ENCODE measurements at places on chromosomes 7 and 10.

DNA sequence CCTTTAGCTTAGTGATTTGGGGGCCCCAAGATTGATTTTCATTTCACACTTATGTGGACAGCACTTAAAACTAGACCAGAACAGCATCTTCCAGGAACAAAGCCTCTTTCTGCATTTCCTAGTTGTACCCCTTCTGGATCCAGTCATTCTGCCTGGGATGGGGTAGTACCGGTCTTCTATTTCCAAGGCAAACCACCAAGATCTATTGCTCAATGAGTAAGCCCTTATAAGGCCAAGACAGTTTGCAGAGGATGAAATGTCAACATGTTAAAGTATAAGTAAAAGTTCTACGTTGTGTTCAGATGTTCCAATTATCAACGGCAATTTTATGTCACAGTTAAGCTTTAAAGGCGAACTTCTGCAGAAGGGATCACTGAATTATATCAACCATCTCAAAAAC lies 106.9 kb upstream of the ZNF746 start:
- DNase-seq = no peak

- DNase-seq = no peak
Measured at GRCh38 chr7:150846291-150847115, 5.8 kb upstream of the AOC1 start.

- DNase-seq = no peak
Measured at GRCh38 chr7:141557360-141557759, 6.2 kb downstream of the AGK start.

- no peak for DNase-seq
Measured at GRCh38 chr10:44913350-44914081, 2.4 kb downstream of the TMEM72 start.

DNA sequence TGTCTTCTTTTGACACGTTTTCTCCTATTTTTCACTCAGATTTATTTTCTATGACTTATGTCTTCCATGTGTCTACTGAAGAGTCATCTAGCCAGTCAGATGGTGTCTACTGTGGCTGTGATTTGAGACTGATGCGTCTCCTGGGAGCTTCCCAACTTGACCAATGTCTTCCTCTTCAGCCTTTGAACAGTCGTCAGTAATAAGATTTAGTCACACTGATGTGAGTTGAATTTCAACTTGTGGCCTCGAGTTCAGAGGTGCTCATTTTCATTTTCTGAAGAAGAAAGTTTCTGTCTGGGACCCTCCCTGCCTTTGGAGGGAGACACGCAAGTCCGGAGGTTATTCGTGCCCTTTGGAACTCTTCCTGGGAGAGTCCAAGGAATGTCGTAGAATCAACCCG lies 221.9 kb upstream of the INHBA start:
- DNase-seq = no peak

DNA sequence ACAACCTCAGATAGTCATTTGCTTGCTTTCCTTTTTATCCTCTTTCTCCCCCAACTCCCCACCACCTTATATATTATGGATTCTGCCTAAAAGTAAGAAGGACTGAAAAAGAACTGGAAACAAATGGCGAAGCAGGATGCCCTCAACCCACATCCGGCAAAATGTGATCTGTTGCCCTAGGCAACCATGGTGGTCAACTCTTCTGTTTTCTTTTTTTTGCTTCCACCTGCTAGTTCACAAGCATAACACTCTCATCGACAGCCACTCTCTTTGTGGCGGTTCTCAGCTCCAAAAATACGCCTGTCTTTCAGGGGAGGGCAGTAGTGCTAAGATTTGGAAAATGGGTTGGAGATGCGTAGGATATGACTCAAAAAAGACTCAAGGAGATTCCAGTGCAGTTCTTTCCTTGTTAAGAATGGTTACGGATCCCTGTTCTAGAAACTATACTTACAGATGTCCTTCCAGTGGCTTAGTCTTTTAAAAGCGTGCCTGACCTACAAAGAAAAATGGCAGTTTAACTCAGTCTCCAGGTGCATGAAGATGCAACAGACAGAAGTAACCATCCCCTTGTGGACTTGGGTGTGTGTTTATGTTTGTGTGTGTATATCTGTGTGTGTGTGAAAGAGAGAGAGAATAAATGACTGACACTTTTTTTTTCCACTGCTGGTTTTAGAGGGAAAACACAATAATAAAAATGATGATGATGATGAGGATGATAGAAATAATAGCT lies 10.7 kb downstream of the APBB1IP start:
- peak; percentile 58 for DNase-seq

GRCh38 chr7:142385491-142386340 lies 127.9 kb upstream of the PRSS58 start:
- no peak for DNase-seq

- DNase-seq = no peak
Measured at GRCh38 chr10:23189024-23189423, 3.1 kb upstream of the PTF1A start.

- DNase-seq = no peak
Measured at GRCh38 chr7:55360486-55360885, 4.7 kb upstream of the LANCL2 start.

- DNase-seq = peak; percentile 69
Measured at GRCh38 chr10:132447446-132448247, 50.6 kb downstream of the PWWP2B start.

DNA sequence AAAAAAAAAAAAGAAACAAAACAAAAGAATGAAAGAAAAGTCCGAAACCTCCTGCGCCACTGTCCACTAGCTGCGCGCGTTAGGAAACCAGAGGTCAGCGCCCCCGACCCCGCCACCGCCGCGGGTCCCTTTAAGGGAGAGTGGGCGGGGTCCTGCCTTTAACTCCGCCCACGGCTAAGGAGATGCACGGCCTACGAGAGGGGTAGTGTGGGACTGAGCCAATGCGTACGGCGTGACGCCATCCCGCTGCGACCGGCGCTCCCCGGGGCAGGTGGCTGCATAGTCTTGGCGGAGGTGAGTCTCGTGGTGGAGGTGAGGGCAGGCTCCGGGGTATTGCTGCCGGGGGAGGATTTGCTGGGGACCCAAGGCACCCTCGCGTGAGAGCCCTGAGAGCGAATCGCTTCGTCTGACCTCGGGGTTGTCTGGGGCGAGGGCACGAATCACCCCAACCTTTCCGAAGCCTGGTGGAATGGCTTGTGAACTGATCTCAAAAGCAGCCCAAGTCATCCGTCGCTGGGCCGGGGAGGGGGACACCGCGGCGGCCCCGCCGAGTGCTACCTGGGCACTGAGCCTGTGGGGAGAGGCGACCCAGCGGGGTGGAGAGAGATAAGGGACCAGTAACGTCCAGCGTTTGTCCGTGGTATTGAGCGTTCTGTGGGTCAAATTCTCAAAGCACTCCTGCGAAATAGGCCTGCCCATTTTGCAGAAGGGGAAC lies at the start of gene MRPS17:
MRPS17 (plus strand) TSS at position 241 of the 715 bp plus-strand sequence. CDS start 1,319 bp downstream, outside the sequence.
- DNase-seq = peak; percentile 87

DNA sequence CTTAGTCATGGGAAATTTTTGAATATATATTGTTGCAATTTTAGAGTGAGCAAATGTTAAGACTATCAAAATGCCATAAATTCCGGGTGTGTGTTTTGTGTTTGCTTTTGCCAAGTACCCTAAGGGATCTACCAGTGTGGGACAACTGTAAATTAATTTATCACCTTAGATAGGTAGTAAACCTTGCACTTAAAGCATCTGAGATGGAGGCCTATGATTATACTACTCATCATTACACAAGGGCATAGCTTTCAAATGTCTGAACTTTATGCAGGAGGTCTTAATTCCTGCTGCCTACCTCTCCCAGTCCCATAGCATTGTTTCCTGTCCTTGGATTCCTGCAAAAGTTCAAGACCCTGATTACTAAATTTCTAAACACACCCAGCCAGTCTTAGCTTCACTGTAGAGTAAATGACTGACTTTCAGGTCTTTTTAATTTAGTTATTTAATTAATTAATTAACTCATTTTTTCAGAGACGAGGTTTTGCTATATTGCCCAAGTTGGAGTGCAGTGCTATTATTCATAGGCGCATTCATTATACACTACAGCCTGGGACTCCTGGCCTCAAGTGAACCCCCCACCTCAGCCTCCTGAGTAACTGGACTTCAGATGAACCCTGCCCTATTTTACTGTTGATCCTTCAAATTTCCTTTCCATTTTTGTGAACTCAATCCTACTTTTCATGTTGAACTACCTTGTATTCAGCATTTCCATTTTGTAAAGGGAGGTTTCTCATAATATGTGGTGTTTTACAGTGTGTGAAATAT lies 47.0 kb downstream of the THSD7A start:
- DNase-seq = no peak

DNA sequence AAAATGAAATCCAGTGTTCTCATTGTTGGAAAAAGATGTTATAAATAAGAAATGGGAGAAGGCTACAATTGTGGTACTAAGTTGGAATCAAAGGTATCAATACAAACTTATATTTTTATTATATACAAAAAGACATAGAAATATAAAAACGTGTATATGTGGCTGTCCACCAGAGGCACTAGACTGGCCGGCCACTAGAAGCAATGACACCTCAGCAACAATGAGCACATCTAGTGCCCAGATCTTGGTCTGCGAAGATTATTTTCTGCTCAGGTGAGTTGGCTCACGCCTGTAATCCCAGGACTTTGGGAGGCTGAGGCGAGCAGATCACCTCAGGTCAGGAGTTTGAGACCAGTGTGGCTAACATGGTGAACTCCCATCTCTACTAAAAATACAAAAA lies 21.6 kb downstream of the IDE start:
- DNase-seq = no peak

- no peak for DNase-seq
Measured at GRCh38 chr10:53140506-53140905, 367.9 kb upstream of the MBL2 start.

- no peak for DNase-seq
Measured at GRCh38 chr7:151286148-151286547, 37.7 kb upstream of the SMARCD3 start.

GRCh38 chr10:132422903-132423825 lies 26.2 kb downstream of the PWWP2B start:
- no peak for DNase-seq

GRCh38 chr7:96953676-96954513 lies 51.5 kb upstream of the DLX6 start:
- no peak for DNase-seq

GRCh38 chr7:158133057-158133456 lies 454.6 kb downstream of the PTPRN2 start:
- no peak for DNase-seq

DNA sequence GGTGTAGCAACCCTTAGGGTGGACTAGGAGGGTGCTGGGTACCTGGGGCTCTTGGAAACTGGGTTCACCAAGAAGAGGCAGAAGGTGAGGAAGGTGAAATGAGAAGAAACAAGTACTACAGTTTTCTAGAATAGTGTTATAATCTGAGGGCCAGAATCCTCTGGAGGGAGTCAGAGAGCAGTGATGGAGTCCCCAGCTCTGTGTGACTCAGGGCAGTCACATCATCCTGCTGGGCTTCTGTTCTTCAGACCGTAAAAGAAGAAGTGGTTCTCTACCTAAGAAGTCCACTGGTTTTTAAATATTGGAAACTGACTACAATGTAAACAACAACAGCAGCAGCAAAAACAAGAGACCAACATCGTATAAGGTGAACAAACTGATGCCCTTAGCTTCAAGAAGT lies 197.3 kb downstream of the PRPF18 start:
- no peak for DNase-seq

- no peak for DNase-seq
Measured at GRCh38 chr7:117324960-117325359, 2.1 kb upstream of the WNT2 start.

DNA sequence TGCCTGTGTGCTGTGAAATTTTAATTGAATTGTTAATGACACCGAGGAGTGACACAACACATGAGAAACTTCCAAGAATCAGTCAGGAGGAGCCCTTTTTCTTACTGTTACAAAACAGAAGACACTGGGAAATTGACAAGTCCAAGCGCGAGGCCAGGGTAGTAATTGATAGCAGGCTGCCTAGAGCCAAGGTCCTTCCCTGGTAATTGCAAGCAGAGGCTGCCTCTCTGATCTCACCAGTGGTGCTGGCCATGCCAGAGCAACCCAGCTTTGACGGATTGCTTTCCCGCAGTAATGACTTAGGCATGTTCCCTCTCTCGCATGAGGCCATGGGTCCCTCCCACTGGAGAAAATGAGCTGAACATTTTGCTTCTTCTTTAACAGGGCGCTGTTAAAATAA lies 111.5 kb downstream of the LRMDA start:
- no peak for DNase-seq

GRCh38 chr10:23310404-23310803 lies 34.2 kb downstream of the C10orf67 start:
- DNase-seq = no peak

DNA sequence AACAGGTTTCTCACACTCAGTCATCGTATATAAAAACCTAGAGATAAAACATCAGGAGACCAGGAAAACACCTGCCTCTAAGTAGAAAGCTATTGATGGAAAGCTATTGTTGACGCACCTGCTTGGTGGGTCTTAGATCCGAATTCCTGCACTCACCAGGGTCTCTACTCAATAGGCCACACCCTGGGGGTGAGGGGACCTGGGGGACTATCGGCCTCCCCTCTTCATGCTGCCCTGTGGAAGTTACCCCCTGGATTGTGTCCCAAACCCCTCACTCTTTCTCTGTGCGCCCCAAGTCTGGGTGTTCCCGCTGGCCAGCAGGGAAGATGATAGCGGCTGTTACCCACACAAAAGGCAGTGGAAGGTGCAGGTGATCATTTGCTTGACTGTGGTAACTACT lies 313.0 kb downstream of the WDR37 start:
- no peak for DNase-seq

DNA sequence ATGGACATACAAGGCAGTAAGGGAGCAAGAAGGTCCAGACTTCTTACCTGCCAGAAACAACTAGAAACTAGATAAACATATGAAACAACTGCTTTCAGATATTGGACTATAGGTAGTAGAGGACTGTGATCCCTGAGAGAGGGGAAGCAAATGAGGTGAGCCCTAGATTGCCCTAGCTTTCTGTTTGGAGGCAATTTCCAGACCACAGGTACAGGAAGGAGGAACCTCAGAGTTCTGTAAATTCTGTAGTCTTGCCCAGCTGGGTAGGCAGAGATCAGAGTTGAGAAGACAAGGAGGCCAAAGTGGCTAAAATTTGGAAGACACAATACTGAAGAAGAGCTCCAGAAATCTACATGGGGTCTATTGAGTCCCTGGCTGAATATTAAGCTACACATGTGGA lies 21.0 kb downstream of the CDK6 start:
- DNase-seq = no peak

DNA sequence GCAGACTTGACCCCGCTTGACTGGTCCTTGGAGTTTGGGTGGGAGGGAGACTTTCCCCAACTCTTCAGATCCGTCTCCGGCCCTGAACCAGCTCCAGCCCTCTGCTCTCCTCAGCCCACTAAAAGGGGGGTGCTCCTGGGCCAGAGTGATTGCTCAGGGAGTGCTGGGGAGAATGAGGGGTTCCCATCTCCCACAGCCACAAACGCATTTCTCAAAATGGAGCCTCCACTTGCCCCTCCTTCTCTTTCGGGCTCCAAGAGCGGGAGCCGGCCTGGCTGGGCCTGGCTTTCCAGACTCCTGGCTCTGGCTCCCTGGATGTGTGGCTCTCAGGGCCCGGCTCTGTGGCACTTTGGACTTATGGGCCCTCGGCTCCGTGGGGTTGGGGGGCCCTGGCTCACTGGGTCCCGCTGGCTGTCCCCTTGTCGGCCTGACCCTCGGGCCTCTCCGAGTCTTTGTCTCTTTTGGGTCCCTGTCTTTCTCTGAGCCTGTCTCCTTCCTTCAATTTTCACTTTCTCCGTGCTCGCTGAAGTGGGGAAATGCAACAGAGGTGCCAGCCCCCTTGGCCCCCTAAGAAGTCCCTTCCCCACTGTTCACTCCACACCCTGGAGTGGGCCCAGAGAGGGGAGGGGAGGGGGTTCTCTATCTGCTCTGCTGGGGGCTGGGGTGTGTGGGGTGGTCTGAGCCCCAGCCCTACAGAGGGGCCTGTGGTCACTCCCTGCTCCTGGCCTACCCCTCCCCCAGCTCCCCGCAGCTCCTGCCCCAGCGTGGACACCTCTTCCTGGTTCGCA lies 713 bp downstream of the LZTS2 start:
- DNase-seq = no peak

All from activated effector memory CD4-positive, alpha-beta T cell treated with Interleukin-2 at 50 U/mL for 16 hours (primary cell).